ENCODE measurements at places on chromosomes 7 and 10.
A peak's percentile ranks its signal among the peaks of the same experiment; 100 is the strongest.

GRCh38 chr7:111517549-111517951 is 44.7 kb downstream of the IMMP2L start:
- DNase-seq: no peak

- DNase-seq: peak; percentile 74
Observed at GRCh38 chr10:52740913-52741675, 31.5 kb downstream of the MBL2 start.

DNA sequence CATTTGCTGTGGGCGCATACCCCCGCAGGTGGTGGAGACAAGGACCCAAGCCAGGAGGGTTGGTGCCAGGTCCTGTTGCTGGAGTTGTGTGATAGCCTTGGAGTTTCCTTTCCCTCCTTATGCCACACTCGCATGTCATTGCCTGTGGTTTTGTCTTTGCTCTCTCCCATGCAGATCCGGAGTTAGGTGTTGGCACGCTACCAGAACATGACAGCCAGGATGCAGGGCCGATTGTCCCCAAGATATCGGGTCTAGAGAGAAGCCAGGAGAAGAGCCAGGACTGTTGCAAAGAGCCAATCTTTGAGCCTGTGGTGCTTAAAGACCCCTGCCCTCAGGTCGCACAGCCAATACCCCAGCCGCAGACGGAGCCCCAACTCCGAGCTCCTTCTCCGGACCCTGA is 369.2 kb upstream of the GALNT17 start:
- DNase-seq: no peak

DNA sequence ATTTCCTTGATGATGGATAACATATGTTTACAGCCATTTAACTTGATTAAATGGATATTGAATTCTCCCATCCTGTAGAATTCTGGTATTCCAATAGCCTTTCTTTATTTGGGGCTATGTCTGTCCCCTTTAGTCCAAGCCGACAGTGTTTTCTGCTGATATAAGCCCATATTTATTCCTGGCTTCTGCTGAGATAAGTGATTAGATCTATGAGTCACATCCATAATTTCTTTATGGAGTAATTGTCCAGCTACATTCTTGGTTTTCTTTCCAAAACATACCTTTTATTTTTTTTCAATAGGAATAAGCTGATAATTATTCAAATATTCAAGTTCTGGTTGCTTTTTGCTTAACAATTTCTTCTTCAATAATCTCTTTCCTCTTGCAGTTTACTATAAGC is 106.7 kb downstream of the NRG3 start:
- no peak for DNase-seq

GRCh38 chr7:78121888-78122287 is 323.3 kb downstream of the PHTF2 start:
- DNase-seq: peak; percentile 55

- no peak for DNase-seq
Observed at GRCh38 chr10:120727001-120727400, 124.2 kb upstream of the WDR11 start.

DNA sequence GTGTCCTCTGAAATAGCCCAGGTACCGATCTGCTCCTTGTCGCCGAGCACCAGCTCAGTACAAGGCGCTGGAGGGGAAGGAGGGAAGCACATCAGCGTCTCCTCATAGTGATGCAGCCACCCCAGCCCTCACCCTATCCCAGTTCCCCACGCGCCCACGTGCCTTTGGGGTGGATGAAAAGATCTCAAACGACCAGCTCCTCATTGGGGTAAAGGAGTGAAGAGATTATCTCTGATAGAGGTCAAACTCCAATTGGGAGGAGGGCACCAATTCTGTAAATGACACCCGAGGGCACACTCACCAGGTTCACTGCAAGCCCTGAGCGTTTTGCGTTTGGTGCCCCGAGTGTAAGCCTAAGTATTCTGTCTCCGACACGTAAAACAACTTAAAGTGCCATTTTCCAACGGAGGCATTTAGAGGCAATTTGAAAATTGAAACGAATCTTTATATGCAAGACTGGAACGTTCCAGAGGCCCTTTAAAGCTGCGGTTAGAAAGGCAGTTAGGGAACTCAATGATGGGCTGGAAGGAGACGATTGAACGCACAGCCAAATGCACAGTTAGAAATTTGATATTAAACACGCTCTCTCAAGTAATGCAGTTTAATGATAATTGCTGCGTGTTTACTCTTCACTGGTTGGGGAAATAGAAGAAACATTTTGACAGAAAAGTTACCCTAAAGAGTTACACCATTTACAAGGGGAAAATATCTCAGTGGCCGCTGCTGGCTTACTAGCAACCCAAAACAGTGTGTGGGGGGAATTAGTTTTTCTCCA is 8.9 kb upstream of the EMX2 start:
- DNase-seq: no peak

DNA sequence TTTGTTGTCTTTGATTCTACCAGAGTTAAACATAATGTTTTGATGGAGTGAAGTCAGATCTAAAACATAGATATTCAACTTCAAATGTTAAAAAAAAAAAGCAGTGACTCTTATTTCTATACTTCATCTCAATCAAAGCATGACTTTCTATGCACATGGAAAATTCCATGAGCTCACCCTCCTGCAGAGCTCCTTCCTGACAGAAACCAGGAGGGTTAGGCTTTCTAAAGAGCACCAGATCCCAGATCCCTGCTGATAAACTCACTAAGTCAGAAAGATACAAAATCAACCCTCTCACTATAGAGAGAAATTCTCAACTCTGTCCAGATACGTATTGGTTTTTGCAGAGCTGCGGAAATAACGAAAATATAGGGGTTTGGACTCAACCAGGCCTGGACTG is 122.6 kb downstream of the FAM107B start:
- DNase-seq: no peak

GRCh38 chr10:3785851-3786271 is 852 bp upstream of the KLF6 start:
- DNase-seq: no peak

DNA sequence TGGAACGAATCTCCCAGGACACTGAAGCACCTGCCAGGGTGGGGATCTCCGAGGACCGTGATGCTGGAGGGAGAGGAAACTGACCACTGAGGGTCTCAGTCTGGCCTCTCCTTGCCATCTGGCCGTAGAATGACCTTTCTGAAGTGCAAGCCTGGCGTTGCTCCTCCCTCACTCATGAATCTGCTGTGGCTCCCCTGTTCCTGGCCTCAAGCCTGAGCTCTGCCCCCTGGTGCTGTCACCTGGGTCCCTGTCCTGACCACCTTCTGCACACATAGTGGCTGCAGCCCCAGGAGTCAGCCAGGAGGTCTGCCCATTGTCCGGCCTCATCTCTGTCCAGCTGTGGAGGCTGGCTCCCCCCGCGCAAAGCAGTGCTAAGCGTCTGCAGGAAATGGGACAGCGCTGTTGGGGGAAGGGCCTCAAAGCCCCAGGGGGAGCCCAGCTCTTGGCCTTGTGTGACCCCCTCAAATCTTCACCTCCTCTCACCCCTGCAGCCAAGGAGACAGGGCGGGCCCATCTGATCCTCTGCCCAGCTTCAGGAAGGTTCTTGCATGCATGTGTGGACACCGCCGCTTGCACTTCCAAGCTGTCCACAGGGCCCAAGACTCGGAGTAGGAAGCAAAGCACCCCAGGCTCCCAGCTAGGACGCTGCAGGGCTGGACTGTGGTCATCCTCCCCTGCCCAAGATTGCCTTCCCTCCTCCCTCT is 65.7 kb downstream of the MYL10 start:
- no peak for DNase-seq

DNA sequence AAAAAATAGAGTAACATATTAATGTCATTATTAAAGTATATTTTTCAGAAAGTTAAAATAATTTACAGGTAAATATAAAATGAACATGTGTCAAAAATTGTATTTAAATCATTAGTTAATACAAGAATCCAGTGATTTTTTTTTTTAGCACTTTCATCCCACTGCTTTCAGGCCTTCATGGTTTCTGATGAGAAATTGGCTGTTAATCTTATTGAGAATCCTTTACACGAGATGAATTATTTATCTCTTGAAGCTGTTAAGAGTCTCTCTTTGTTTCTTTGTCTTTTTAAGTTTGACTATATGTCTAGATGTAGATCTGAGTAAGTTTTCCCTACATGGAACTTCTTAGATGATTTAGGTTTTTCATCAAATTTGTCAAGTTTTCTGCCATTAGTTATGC is 578.5 kb upstream of the KCND2 start:
- DNase-seq: no peak

- DNase-seq: no peak
Observed at GRCh38 chr7:105571891-105572290, 9.4 kb downstream of the EFCAB10 start.

DNA sequence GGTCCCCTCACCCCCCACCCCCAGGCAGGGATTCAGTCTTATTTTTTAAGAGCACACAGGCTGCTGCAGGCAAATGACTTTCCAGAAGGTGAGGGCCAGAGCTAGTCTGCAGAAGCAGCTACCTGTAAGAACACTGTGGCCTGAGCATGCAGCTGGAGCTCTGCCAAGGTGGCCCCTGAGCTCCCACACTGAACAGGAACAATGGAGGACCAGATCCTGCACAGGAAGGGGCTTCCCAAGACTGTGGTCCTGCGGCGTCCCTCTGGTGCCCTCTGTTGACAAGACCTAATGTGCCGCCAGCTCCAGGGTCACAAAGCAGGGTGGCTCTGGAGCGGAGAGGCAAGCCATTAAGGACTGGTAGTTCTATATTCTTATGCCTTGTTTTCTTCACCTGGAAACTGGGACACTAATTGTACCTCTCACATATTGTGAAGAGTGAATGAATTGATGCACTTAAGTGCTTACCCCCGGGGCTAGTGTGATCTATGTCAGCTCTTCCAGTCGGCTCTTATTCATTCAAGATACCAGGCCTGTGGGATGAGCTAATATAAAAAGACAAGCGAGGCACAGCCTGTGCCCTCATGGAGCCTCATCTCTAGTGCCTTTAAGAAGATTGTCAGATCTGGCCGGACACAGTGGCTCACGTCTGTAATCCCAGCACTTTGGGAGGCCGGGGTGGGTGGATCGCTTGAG is 8.0 kb upstream of the BEND7 start:
- DNase-seq: peak; percentile 59

DNA sequence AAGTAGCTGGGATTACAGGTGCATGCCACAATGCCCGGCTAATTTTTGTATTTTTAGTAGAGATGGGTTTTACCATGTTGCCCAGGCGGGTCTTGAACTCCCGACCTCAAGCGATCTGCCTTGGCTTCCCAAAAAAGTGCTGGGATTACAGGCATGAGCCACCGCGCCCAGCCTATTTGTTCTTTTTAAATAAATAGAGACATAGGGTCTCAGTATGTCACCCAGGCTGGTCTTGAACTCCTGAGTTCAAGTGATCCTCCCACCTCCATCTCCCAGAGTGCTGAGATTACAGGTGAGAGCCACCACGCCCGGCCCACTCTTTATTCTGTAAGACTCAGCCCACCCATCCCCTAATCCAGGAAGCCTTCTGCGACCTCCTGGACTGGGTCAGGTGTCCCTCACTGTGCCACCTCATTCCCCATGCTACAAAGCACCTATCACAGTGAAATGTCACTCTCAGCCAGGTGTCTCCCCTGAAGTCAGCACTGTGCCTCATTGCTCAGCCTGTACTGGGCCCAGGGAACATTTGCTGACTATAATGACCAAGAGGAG is 2.8 kb downstream of the TMEM120A start:
- no peak for DNase-seq

GRCh38 chr7:6443372-6443941 is 4.3 kb downstream of the DAGLB start:
- no peak for DNase-seq

All from suppressor macrophage (primary cell).